NCI-H1105 treated with DMSO at 0.1 percent for 48 hours (cell line): ENCODE measurements at places on chromosomes 13 and 19.

DNA sequence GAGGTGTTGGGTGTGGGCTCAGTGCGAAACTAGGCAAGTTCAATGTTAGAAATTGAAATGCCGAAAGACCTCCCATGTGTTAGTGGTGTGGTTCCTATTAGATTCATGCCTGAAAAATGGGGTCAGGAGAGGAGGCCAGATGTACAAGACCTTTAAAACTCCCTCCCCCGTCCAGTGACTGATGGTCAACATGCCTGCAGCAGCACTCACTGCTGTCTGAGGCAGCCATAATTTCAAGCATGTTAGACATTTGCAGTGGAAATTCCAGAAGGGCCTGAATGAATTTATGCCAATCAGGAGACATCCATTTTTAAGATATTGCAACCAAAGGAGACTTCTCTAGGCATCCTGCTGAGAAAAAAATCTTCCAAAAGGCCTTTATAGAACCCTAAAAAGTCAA is 426.9 kb upstream of the NBEA start:
- no peak for DNase-seq

- no peak for DNase-seq
Measured at GRCh38 chr13:43363156-43363953, 340.0 kb downstream of the DNAJC15 start.

GRCh38 chr19:47741544-47742140 is 3.7 kb upstream of the NOP53 start:
- no peak for DNase-seq

DNA sequence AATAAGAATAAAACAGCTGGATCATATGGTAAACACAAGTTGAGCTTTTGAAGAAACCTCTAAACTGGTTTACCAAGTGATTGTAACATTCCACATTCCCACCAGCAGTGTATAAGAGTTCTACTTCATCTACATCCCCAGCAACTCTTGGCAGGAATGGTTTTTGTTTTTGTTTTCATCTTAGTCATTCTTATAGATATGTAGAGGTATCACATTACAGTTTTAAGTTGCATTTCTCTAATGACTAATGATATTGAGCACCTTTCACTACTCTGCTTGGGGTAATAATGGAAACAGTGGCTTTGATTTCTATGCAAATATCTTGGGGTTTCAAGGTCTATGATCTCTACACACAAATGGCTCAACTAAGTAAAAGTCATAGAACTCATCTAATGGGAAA is 614.5 kb downstream of the TBC1D4 start:
- no peak for DNase-seq

- DNase-seq, result no peak
Measured at GRCh38 chr13:58843567-58843966, 1212.0 kb downstream of the PCDH17 start.

DNA sequence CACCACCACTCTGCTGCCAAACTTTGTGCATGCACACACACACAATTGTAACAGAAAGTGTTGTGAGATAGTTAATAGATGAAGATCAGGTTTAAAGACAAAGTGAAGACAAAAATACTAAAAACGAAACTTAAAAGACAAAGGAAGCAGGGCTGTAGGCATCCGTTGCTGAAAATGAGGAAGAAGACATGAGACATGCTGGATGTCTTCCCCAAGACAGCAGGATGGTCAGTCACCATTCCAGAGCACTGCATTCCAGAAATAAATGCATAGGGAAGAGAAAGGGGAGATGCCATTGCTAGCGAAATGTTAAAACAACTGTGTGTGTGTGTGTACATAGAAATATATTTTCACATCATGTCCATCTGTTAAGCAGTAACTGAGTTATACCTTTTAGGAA is 520.1 kb downstream of the SUCLA2 start:
- no peak for DNase-seq

- no peak for DNase-seq
Measured at GRCh38 chr13:48500652-48501197, 32.2 kb downstream of the RCBTB2 start.

- DNase-seq, result no peak
Measured at GRCh38 chr19:32355309-32355708, 9.9 kb downstream of the ZNF507 start.

DNA sequence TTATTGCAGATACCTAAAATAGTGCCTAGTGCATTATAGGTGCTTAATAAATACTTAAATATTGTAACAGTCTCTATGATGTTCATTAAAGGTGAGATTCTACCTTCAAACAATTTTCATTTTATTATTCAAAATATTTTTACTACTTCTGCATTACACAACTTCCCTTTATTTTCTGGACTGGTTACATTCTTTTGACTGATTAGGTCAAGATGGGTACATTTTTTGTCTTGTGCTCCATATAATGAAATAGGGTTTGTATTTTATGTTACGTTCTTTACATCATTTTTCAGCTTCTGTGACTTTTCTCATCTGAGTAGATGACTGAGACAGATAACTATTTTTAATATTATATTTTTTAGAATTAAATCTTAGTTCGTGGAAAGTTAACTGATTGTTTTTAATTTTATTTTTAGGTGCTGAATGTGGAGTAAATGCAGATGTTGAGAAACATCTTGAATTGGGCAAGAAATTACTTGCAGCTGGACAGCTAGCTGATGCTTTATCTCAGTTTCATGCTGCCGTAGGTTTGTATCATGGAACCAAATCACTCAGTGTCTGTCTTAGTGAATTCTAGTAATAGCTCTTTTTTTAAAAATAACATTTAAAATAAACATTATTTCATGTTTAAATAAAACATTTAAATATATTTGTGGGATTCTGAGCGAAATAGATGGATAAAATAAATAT is 32.0 kb downstream of the DNAJC3 start:
- no peak for DNase-seq

DNA sequence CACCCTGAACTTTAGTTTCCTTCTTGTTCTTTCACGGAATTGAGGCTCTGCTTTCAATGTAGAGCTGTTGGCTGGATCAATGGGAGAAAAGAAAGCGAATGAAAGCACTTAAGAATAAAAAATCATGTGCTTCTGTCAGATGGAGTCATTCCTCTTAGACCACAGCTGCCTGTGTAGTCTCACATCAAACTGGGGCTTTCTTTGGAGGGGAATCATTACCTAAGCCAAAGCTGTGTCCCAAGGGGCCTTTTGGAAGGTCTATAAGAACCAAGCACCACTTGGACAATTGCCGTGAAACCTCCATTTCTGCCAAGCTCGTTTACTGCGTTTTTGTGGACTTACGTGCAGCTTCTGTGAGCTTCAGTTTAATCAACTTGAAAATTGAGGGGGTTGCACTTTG is 44.2 kb upstream of the RNF113B start:
- DNase-seq, result no peak

DNA sequence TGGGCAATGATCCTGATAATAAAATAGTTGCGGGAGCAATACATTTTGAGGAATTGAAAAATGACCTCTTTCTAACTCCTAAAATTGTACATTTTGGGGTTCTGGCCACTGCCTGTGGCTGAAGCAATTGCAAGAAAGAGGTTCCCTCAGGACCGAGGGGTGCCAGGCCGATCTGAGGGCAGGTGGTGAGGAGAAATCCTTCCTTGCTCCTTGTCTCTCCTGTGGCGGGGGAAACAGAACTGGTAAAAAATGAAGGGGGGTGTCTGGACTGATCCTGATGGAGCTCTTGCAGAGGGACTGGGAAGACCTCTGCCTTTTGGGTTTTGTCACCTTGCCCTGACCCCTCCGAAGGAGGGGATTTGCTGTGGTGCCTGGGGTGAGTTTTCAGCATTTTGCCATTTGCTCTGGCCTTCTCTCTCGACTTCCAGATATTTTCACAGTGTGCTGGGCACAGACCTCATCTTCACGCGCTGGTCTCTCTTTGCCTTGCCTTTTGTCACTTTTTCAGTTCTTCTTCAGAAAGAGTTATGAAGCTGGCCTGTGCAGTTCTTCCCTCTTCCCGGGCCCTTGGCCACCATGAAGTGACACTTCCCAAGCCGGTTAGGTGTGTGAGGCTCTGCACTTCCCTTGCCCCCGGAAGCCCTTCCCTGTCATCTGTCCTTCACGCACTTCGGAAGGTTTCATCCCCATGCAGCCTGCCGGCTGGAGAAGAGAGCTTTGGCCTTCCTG is 22.2 kb downstream of the NFIX start:
- no peak for DNase-seq

- DNase-seq, result no peak
Measured at GRCh38 chr13:101959016-101959415, 442.8 kb downstream of the FGF14 start.

GRCh38 chr13:112376050-112376681 is at the start of gene SPACA7:
Gene SPACA7 (plus strand): TSS chr13:112376355. CDS start chr13:112376386, 31 bp downstream.
- no peak for DNase-seq

GRCh38 chr19:19538785-19539166 is 711 bp downstream of the CILP2 start:
- no peak for DNase-seq

DNA sequence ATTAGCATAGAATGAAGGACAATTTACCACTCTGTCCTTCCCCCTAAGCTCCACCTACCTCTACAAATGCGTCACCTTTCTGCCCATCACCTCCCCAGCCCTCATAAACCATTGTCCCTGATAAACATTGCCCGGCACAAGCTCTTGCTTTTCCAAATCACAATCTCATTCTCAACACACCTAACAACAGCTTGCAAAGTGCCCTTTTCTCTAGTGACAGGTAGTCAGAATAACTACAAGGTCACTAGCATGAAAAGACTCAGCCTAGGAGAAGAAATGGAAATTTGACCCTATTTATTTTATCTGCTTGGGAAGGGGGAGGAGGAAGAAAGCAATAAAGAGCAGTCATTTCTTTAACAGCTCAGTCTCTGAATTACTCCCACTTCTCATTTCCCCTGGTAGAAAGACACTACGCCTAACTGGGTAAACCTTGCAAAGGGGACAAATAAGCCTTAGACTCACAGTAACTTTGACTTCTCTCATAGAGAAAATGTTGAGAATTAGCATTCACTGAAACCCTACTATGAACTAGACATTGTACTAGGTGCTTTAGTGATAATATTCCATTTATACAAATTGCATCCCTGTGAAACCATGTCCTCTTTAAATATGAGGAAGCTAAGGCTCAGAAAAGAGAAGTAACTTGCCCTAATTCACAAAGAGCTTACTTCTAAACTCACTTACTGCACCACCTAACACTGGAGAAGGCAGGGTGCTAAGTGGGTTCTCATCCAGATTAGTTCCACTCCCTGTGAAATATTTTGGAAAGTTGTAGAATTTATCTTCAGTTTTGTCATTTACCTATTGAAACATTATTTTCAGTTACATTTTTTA is 116.2 kb upstream of the FNDC3A start:
- DNase-seq, result no peak

- no peak for DNase-seq
Measured at GRCh38 chr19:18809149-18809868, 18.2 kb upstream of the COMP start.

GRCh38 chr13:111906816-111907215 is 160.1 kb upstream of the SOX1 start:
- no peak for DNase-seq

DNA sequence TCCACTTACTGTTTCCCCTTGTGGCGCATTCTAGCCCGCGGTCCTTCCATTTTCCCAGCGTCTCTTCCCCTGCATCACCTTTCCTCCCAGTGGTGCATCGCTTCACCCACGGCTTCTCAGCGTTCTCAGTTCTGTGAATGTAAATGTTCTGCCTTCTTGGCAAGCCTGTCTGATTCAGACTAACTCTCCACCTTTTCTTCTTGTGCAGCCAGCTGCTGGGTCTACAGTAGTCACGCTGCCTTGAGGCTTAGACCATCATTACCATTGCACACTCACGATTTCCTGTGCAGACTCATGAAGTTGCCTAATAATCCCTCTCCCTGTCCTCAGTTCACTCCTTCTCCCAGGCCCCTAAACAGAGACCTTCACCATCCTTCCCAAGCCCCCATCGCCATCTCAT is 75.0 kb downstream of the DHRS12 start:
- DNase-seq, result no peak

DNA sequence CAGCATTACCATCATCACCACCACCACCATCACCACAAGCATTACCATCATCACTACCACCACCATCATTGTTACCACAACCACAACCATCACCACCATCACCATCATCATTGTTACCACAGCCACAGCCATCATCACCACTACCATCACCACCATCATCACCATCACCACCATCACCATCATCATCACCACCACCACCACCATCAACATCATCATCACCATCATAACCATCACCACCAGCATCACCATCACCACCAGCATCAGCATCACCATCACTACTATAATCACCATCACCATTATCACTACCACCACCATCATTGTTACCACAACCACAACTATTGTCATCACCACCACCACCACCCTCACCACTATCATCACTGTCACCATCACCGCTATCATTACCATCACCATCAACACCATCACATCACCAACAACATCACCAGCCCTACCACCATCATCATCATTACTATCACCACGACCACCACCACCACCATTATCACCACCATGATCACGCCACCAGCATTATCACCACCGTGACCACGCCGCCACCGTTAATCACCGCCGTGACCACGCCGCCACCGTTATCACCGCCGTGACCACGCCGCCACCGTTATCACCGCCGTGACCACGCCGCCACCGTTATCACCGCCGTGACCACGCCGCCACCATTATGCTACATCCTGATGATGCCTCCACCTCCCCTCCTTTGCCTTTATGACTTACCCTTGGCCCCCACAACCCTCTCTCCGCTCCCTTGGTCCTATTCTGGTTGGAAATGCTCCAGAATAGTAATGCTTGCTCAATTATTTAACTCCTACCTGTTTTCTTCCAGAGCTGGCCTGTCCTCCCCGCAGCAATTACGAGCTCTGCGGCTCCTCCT is 10.0 kb upstream of the FXYD3 start:
- no peak for DNase-seq

- DNase-seq, result no peak
Measured at GRCh38 chr19:1856698-1857603, 6.4 kb downstream of the KLF16 start.

- DNase-seq, result no peak
Measured at GRCh38 chr13:28145049-28145448, 6.7 kb downstream of the PAN3 start.

DNA sequence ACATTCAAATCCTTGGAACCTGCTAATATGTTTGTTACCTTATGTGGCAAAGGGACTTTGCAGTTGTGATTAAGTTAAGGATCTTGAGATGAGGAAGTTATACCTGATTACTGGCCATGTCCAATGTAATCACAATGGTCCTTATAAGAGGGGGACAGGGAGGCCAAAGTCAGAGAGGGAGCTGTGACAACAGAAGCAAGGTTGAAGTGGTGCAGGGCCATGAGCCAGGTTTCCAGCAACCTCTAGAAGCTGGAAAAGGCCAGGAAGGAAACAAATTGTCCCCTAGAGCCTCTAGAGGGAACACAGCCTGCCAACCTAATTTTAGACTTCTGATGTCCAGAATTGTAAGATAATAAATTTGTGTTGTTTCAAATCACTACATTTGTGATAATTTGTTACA is 334.7 kb upstream of the DACH1 start:
- DNase-seq, result no peak

GRCh38 chr19:28847468-28847867 is 365.5 kb downstream of the UQCRFS1 start:
- DNase-seq, result no peak
